ENCODE measurements at places on chromosomes 3 and 15. TPM values are rescaled to one million over a fixed set of nuclear protein-coding genes. Genes with fewer than 3 reads are reported as not detected.
A peak's percentile ranks its signal among the peaks of the same experiment; 100 is the strongest.

- no peak for DNase-seq
Measured at GRCh38 chr3:126322181-126322967, 34.8 kb downstream of the KLF15 start.

DNA sequence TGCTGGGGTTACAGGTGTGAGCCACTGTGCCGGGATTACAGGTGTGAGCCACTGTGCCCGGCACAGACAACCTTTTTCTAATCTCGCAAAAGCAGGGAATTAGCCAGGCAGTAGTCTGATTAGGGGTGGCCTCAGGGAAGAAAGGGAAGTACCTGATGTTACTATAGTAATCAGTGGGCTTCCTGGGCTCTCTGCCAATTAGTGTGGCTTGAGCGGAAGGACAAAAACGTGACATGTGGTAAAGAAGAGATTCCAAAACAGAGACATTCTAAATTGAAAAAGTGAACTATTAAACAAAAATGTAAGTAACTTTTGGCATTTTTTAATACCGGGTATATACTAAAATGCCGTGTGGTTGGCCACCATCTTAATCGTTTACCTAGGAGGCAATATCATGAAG, 48.1 kb downstream of the CFAP20DC start:
- DNase-seq = no peak

GRCh38 chr15:62068071-62068809, 1.5 kb downstream of the C2CD4A start:
- peak; percentile 55 for DNase-seq

GRCh38 chr15:60264088-60264487, 133.7 kb downstream of the ANXA2 start:
- DNase-seq = no peak

GRCh38 chr3:51988286-51989146, 5.2 kb downstream of the ACY1 start:
- no peak for DNase-seq

PLXND1 gene
- total RNA-seq = 10.4 TPM

- DNase-seq = no peak
Measured at GRCh38 chr3:24272875-24273274, 221.8 kb downstream of the THRB start.

TTLL13 gene
- 0.43 TPM for total RNA-seq

GRCh38 chr3:172461530-172462138, 13.4 kb upstream of the GHSR start:
- peak; percentile 36 for DNase-seq

DNA sequence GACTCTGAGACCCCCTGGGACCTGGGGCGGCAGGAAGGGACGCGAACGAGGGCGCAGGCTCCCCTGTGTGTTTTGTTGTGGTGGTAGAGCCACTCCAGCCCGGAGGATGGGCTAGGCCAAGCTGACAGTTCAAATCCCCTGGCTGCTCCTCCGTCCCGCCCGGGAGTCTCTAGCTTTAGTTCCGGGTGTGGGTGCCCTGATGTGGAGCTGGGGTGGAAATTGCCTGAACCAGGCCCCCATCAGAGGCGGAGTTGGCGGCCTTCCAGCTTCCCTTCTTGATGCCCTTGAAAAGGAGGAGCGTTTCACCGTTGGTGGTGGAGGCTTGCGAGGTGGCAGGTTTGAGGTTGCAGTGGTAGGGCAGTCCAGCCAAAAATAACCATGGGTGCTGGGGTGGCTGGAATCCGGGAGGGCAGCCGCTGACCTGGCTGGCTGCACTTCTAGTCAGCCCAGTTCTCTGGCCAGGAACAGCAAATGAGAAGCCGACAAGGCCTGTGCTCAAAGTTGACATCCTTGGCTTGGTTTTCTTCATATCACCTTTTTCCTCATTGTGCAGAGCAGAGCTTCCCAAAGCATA, 817 bp downstream of the CLK3 start:
- no peak for DNase-seq

ZNF501 gene
- total RNA-seq = 3.8 TPM

DNA sequence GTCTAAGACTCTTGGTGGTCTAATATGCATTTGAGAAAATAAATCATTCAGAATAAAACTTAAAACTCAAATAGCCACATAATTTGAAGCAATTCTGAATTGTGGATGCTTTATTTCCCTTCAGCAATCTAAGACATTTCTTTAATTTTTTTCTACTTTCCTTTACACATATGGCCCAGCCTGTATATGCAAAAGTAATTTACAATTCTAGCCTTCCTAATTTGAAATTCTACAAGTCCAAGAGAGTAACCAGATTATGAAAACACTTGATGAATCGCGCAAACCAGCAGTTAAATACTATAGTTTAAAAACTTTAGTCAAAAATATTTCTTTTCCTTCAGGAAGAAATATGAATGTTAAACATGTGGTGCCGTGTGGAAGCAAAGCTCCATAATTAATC, 1014.2 kb downstream of the TUSC7 start:
- no peak for DNase-seq

KBTBD13 gene
- total RNA-seq = not detected

GOLGA8M gene
- total RNA-seq = not detected

DNA sequence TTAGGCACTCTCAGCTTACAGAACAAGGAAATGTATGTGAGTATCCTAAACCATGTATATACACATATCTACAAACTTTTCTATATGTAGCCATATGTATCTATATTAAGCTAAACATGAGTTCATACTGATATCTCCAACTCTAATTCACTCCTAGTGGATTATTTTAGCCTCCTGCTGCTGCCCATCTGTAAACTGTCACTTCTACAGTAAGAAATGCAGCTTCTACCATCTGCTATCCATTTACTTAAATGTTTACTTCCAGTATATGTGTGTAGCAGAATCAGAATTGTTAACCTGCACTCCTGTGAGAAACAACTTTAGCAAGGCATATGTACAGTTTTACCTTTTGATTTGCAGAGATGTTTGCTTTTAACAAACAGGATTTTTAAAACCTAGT, 478.5 kb upstream of the CBLB start:
- DNase-seq = no peak

DNA sequence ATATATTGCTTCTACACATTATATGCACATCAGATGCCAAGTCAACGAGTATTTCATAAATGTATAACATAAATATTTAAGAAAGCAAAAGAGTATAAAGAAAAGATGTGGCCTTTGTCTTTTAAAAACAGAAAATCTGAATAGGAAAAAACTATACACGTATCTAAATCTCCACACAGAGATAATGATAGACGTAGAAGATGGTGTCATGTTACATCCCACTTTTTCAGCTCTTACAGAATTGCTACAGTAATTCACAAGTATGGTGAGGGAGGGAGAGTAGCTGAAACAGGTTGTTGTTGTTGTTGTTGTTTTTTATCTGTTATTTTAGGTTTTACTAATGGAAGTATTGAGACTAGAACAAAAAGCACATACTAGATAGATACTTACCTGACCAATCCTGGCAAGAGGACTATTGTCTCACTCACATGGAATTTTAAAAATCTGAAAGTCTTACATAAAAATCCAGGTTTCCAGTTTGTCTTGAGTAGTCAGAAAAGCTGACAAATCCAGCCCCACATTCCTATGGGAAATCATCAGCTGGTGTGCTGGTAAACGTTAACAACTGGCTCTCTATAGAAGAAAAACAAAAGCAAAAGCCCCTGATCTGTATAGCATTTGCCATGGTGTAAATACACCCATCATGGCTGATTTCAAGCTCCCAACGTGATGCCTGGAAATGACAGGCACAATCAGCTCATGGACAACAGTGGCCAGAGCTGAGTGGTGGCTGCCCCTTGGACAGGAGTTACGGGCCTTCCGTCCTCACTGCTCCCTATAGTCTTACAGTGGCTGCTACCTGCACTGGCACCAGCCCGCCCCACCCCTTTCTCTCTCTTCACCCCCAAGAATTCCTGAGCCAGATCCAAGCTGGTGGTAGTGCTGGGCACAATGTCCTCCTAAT, 47.4 kb upstream of the VGLL4 start:
- no peak for DNase-seq

DNA sequence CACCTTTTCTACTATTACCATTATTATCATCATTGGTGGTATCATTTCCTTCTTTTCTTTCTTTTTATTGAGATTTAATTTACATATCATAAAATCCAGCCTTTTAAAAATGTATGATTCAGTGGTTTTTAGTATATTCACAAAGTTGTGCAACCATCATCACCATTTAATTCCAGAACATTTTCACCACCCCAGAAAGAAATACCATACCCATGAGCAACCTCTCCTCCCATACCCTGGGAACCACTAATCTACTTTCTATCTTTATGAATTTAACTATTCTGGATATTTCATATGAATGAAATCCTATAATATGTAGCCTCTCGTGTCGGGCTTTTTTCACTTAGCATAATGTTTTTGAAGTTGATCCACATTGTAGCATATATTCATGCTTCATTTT, 29.1 kb downstream of the AAGAB start:
- no peak for DNase-seq

DNA sequence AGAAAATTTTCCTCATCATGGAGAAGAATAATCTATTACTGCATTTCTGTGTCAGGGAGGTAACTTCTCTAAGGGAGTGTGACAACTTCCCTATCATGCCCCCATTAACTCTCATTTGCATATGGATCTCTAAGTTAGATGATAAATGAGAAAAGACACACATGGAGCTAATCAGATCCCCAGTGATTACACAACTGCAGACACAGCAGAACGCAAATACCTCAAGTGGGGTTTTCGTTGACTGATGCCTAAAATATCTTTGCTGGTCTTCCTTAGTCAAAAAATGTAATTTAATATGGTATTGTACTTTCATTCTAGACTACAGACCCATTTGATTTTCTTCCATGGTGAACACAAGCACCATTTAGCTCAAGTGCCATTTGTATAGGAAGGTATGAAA, 630.5 kb downstream of the TBL1XR1 start:
- DNase-seq = no peak

DNA sequence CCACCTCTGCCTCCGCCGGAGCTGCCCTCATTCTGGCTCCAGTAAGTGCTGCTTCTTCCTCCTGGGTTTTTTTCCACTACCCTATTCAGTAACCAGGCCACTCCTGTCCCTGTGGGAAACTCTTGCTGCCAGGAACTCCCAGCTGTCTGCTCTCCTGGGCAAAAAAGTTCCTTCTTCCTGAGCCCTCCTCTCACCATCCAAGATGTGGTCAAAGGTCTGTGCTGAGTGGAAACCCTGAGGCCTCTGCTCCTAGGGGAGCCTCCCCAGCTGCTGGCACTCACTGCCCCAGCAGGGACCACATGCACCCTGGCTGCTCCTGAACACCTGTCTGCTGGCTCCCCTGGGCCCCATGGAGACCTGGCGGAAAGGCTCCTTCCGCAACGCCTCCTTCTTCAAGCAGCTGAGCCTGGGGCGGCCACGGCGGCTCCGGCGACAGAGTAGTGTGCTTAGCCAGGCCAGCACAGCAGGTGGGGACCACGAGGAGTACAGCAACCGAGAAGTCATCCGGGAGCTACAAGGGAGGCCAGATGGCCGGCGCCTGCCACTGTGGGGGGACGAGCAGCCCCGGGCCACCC, 454 bp downstream of the C15orf62 start:
- no peak for DNase-seq

Data from NCI-H460 (cell line).